ENCODE measurements at places on chromosomes 13 and 19.
A peak's percentile ranks its signal among the peaks of the same experiment; 100 is the strongest.

GRCh38 chr13:27384285-27384684, 40.1 kb upstream of the GTF3A start:
- DNase-seq = no peak

GRCh38 chr19:47032171-47032811, 12.7 kb downstream of the NPAS1 start:
- peak; percentile 66 for DNase-seq

DNA sequence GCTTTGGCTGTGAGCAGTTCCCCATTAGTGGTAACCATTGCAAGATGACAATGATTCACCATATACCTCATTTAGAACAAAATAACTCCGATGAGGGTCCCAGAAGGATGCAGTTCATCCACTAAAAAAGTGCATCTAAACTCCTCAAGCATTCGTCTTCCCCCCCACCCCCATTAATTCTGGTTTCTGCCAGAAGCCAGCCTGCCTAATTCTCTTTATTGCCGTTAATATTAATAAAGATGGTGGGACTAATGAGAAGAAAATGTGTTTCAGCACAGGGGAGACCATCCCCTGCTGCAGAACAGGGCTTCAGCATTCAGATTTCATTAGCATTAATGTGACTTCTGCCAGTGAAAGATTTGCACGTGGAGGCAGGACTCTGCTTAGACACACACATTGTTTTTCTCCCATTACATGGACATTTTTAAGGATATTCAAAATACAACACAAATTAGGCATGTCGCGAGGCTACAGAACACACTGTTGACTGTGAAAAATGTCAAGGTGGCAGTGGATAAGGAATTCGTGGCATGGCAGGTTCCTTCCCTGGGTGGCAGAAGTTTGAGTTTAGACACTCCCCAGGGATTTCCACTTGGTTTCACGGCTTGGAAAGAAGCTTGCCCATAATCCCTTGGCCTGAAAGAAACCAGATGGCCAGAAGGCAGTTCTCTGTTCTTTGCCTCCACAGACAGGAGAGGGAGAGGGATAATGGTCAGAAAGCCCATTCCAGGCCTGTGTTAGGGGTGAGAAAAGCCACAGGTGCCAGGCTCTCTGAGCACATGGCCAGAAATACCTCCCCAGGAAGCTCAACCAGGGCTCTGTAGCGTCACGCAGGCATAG, 236.5 kb downstream of the FOXO1 start:
- DNase-seq = no peak

GRCh38 chr19:38360839-38361631, 13.3 kb upstream of the PSMD8 start:
- peak; percentile 39 for DNase-seq

- DNase-seq = no peak
Observed at GRCh38 chr19:51714848-51715247, 8.9 kb downstream of the HAS1 start.
